ENCODE measurements at places on chromosomes 2 and 18. TPM values are rescaled to one million over a fixed set of nuclear protein-coding genes. Genes with fewer than 3 reads are reported as not detected.

AOX1 gene
- 0.45 TPM for polyA plus RNA-seq

FAM237A gene
- not detected for polyA plus RNA-seq

AGBL5 gene
- polyA plus RNA-seq = 8.9 TPM

CHST9 gene
- polyA plus RNA-seq = not detected

FTCDNL1 gene
- polyA plus RNA-seq = 1.3 TPM

BCL11A gene
- polyA plus RNA-seq = 152 TPM

CD226 gene
- 0.57 TPM for polyA plus RNA-seq

CABYR gene
- polyA plus RNA-seq = 5.4 TPM

CCL20 gene
- polyA plus RNA-seq = not detected

FBXO36 gene
- 0.76 TPM for polyA plus RNA-seq

HOXD1 gene
- not detected for polyA plus RNA-seq

LBH gene
- 227 TPM for polyA plus RNA-seq

TTR gene
- not detected for polyA plus RNA-seq

SCG2 gene
- polyA plus RNA-seq = not detected

MAP3K19 gene
- polyA plus RNA-seq = not detected

- DNase-seq = no peak
Observed at GRCh38 chr2:160402501-160402900, 91.1 kb downstream of the RBMS1 start.

GRCh38 chr2:88654714-88655113 lies 27.4 kb upstream of the EIF2AK3 start:
- no peak for DNase-seq

DNA sequence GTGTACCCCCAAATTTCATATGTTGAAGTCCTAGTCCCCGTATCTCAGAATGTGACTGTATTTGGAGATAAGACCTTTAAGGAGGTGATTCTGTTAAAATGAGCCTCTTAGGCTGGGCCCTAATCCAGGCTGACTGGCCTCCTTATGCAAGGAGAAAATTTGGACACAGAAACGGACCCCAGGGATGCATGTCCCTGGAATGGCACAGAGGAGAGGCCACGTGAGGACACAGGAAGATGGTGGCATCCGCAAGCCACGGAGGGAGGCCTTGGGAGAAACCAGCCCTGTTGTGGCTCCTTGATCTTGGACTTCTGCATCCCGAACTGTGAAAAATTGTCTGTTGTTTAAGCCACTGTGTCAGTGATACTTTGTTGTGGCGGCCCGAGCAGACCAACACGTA lies 150.7 kb downstream of the COL4A4 start:
- DNase-seq = no peak

DNA sequence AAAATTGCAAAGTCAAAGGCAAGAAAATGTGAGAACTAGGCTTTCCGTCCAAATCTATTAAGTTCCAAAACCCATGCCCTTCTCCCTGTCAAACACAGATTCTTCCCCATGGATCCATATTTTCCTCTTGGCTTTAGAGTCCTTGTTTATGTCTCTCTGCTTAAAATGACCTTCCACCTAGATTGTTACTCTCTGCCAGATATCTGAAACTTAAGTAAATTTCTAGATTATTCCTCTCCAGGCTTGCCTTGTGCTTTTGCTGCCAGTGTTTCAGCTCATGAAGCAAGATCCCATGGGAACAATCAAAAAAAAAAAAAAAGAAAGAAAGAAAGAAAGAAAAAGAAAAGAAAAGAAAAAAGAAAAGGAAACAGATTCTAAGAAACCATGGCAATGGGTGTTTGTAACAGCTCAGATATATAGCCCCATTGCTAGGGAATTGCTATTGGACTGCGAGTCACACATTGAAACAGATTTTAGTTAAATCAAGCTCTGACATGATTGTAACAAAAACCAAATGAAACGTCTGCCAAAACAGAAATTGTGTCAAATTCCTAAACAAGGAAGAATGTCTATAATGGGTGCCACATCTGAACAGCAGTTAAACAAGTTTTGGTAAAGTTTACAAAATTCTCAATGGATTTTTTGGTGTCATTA lies 660.7 kb upstream of the CNTNAP5 start:
- no peak for DNase-seq

GRCh38 chr2:96341641-96342040 lies 6.1 kb downstream of the NCAPH start:
- DNase-seq = no peak

GRCh38 chr18:22613058-22613690 lies 195.5 kb upstream of the CTAGE1 start:
- no peak for DNase-seq

DNA sequence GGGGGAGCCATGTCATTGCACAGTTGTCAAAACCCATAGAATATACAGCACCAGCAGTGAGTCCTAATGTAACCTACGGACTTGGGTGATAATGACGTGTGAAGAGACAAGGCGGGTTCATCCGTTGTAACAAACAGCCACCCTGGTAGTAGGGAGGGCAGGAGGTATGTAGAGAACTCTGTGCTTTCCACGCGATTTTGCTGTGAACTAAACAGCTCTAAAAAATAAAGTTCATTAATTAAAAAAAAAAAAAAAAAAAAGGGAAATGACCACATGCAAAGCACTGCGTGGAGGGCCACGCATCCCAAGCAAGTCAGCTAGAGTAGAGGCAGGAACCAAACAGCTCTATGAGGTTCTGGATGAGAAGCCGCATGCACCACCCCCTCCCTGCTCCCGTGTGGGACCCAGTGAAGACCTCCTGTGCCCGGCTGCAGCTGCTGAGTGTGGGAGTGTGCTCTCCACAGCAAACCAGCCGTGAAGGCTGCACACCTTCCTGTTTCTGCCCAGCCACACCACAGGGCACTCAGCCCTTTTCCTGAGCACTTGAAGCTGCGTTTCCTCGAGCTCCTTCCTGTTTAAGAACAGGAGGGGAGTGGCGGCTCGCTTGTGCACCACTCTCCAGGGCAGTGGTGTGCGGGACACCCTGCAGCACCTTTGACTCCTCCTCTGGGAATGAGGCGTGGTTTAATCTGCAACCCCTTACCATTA lies 65.6 kb downstream of the ODC1 start:
- peak; percentile 76 for DNase-seq

- no peak for DNase-seq
Observed at GRCh38 chr2:241081190-241081642, 20.9 kb downstream of the MTERF4 start.

GRCh38 chr2:37670378-37671008 lies 949 bp downstream of the CDC42EP3 start:
- no peak for DNase-seq

DNA sequence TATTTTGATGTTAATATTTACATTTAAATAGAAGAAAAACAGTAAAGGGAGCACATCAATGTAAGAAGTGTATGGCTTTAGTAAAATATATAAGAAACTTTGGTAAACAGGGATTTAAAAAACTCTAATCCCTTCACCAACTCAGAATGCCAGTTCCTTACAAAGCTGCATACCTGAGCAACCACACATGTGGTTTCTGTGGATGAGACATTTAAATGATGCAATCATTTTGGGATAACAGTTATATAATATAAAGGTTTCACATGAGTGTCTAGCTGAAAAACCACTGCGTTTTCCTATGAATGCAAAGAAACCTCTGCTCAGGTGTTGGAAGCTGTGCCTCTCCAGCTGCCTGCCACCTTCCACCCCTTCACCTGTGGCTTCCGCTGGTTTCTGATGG lies 209.1 kb upstream of the REV1 start:
- no peak for DNase-seq

GRCh38 chr2:113126845-113127645 lies at the start of gene IL1RN:
Gene IL1RN (plus strand): TSS chr2:113127598. CDS start chr2:113127625, 27 bp downstream.
- DNase-seq = no peak

DNA sequence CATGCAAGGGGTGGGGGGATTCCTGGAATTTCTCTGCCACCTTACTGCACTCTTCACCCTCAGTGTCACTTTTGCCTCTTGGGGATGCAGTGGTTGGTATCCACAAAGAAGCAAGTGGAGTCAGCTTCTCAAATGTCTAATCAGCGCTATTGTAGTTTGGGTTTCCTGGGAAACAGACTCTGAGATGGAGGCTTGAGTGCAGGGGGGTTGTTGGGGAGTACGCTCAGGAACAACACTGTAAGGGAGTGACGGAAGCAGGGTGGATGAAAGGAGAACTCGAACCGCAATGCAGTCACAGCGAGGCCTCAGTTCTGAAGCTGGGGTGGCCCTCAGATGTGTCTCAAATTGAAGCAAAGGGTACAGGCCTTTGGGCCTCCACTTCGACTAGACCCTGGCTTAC lies 73.6 kb upstream of the EPC2 start:
- DNase-seq = no peak

- DNase-seq = no peak
Observed at GRCh38 chr2:218327451-218328210, 29.0 kb upstream of the CATIP start.

DNA sequence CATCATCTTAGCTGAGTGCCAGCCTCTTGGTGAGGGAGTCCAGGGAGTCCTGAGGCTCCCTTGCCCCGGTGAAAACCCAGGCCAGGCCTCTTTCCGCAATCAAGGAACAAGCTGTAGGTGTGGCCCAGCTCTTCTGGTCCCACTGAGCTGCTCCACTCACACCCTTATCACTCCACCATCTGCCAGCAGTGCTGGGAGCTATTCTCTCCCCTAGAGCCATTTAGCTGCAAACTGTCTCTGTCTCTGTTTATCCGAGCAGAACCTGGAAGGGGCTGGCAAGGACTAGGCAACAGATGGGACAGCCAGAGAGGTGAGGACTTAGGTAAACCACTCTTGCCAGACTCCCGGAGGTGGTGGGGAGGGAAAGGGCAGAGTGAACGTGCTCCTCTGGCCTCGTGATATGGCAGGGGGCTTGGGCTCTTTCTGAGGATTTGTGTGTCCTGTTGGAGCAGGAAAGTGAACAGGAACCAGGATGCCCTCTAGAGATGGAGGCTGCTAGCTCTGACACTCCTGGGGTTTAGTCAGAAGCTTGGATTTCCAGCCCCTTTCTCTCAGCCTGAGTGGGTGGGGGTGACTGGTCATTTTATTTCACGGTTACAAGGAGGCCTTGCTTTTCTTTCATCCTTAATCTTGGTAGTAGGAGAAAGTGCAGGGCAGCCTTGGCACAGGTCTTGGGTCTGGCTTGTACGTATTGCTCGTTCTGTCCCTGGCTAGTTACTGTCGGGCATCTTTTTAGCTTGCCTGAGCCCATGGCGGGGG lies 19.6 kb downstream of the B3GNT2 start:
- DNase-seq = no peak

GRCh38 chr2:70403267-70404053 lies 101.6 kb upstream of the FAM136A start:
- DNase-seq = no peak

- DNase-seq = no peak
Observed at GRCh38 chr2:189157456-189157855, 22.1 kb downstream of the COL5A2 start.

GRCh38 chr2:133484106-133484505 lies 84.2 kb downstream of the NCKAP5 start:
- DNase-seq = no peak

DNA sequence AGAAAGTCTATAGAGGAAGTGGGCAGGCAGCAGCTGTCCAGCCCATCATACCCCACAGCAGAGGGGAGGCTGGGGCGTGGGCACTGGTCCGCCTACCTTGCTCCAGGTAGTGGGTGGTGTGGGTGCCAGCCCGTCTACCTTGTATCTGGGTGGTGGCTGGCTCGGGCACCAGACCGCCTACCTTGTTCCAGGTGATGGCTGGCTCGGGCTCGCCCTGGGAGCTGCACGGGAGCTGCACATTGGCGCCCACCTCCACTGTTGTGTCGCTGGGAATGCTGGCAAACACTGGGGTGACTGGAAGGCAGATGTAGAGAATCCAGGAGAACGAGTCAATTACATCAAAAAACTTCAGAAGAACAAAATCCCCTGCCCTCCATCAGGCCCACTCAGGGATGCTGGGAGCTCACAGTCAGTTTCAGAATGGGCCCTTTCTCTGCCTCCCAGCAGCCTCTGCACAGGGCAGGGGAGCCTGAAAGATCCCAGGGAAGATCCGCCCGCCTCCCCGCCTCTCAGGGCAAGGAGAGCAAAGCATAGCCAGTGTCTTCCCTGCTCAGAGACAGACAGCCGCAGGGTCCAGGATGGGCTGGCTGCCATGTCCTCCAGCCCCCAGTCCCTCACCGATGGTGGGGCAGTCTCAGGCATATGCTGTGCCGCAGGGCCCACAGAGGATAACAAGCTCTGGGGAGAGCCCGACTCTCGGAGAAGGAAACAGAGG lies 82.3 kb downstream of the PXDN start:
- DNase-seq = no peak

DNA sequence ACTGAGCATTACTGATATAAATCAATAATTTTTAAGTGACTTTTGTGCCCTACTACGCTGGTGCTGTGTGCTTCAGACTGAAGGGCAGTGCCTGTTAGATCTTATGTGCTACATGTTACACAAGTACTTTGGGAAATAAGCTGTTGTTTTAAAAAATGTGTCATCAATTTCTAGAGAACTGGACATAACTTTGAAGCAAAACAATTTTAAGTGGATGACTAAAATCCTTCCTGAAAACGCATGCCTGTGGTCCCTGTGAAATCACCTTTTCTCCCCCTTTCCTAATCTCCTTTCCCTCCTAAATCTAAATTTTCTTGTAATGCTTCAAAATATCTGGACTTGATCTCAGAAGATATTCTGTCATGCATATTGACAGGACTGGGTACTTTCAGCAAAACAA lies 7.1 kb upstream of the IL1RL1 start:
- DNase-seq = no peak

DNA sequence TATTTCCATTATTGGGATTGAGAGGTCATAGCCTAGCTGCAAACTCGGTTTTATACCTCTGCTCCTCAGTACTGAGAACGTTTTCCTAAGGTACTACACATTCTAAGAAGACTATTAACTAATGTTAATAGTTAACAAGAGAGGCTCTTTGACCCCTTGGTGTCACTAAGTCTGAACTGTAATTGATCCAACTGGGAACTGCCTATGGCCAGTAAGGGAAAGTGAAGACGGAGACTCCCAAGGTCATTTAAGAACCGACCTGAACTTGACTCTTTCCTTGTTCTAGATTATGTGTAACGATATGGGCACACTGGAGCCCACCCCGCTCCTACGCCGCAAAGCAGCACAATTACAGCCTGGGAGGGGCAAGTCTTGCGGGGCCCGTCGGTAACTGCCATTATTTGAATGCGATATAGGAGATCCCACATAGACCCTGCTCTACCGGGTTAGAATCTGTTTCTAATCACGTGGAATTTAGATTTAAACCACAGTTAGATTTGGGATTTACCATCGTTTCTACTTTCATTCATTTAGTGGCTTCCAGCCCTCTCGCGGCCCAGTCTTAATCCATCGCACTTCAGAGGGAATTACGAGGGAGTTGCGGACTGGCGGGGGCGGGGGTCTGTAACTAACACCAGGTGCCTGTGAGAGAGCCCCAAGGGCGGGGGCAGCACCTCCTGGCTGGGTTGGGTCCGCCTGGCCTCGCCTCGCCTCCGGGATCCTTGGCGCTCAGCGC lies 84.1 kb upstream of the EPB41L3 start:
- DNase-seq = no peak

DNA sequence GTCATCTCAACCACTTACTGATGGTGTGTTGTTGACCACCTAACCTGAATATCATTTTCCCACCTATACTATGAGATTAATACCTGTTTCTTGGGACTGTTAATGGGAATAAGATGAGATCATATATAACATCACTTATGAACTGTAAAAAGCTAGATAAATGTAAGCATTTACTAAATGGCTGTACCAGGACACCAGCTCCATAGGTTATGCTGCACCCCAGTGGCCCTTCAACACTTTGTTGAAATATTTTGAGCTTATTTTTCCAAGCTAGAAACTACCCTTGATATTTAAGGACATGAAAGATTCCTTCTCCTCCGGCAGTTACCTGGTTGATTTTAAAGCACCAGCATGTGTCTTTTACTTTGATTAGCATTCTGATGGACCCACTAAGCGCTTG lies 138.0 kb upstream of the CDCA7 start:
- DNase-seq = no peak

- DNase-seq = no peak
Observed at GRCh38 chr2:240655931-240656886, 26.5 kb downstream of the AQP12B start.

- no peak for DNase-seq
Observed at GRCh38 chr2:113672326-113672932, 45.4 kb downstream of the RABL2A start.
